ENCODE measurements at places on chromosomes 16 and 17. TPM values are rescaled to one million over a fixed set of nuclear protein-coding genes. Genes with fewer than 3 reads are reported as not detected.

DNA sequence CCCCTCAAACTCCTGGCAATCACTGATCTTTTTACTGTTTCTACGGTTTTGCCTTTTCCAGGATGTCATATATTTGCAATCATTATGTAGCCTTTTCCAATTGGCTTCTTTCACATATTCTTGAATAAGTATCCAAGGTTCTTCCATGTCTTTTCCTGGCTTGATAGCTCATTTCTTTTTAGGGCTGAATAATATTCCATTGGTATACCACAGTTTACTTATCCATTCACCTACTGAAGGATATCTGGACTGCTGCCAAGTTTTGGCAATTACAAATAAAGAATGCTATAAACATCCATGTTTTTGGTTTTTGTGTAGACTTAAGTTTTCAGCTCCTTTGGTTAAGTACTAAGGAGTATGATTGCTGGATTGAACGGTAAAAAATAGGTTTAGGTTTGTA, 16.0 kb downstream of the GPATCH8 start:
- no peak overlapping the region for H3K27ac ChIP-seq
- peaks cover 24% of the 10 kb centered on the region for H3K4me1 ChIP-seq
- H3K27me3 ChIP-seq: no peaks in the 10 kb centered on the region
- peaks cover 35% of the 10 kb centered on the region for H3K36me3 ChIP-seq

GRCh38 chr17:57494443-57494842, 238.1 kb downstream of the MSI2 start:
- peaks cover 12% of the 10 kb centered on the region for H3K4me1 ChIP-seq
- peaks cover 7% of the 10 kb centered on the region for H3K36me3 ChIP-seq
- H3K27ac ChIP-seq: peak overlapping the region; percentile 61
- H3K4me3 ChIP-seq: no peak overlapping the region

GRAPL gene
- total RNA-seq: 6.9 TPM

TP53TG3B gene
- not detected for total RNA-seq

- no peaks in the 10 kb centered on the region for H3K4me1 ChIP-seq
- H3K27me3 ChIP-seq: no peaks in the 10 kb centered on the region
- H3K27ac ChIP-seq: no peak overlapping the region
- H3K36me3 ChIP-seq: peaks cover 27% of the 10 kb centered on the region
- ATAC-seq: no peak
- no peak overlapping the region for H3K4me3 ChIP-seq
These were observed 35.1 kb upstream of the SREBF1 start for GRCh38 chr17:17871913-17872312.

DNA sequence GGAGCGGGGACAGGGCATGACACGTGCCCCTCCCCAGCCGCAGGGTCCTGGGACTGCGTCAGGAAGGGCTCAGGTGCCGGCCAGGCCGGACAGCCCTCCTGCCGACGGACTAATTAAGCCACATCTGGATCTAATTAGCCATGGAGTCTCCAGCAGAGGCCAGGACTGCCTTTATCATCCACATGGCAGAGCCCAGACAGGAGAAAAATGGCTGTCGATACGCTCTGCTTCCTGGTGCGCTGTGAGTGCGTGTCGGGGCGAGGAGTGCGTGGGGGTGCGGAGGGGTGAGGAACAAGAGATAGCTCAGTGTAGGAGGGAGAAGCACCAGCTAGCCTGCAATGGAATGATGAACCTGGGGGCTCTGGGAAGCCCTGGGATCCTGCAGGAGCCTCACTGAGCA, 218.8 kb downstream of the IRF8 start:
- no peaks in the 10 kb centered on the region for H3K4me1 ChIP-seq
- no peaks in the 10 kb centered on the region for H3K36me3 ChIP-seq
- ATAC-seq: no peak

RMI2 gene
- 34.3 TPM for total RNA-seq

SLC5A10 gene
- not detected for total RNA-seq

- peak; percentile 68 for ATAC-seq
- peak overlapping the region; percentile 94 for H3K4me3 ChIP-seq
- H3K27ac ChIP-seq: peak overlapping the region; percentile 100
- no peaks in the 10 kb centered on the region for H3K27me3 ChIP-seq
These were observed 47.1 kb downstream of the VMP1 start for GRCh38 chr17:59754552-59754951.

CACNG3 gene
- total RNA-seq: not detected

DNA sequence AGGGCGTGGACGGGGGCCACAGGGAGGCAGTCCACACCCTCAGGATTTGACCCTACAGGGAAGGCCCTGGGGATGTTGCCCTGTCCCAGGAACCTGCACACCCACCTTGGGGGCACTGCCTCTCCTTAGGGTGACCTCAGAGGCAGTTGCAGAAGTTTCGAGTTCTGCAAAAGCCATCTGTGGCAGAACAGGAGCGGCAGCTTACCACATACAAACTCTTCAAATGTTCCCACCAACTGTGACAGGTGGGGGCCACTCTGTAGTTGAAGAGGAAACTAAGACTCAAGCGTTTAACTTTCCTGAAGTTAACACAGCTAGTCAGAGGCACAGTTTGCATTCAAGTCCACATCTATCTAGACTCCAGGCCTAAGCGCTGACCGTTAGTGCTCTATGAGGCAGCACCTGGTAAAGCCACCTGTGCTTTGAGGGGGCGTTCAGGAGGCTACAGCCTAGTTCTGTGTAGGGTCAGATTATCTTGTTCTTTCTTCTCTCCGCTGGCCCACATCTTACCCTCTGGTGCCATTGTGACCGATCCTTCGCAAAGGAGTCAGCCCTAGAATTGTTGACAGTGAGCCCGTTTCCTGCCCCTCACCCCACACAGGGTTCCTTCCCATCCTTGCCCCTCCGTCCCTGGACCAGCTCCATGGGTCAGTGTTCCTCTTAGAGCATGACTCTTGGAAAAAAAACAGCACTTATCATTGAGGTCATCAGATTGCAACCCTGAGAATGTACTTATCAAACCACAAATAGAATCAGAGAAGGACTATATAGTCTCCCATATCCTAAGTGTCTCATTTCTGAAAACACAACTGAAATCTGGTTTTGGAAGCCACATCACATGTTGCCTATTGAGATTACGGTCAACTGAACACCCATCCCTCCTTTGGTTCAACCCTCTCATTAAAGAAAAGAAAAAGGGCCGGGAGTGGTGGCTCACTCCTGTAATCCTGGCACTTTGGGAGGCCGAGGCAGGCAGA, 45.4 kb downstream of the CDH1 start:
- H3K4me3 ChIP-seq: peak overlapping the region; percentile 34
- H3K36me3 ChIP-seq: no peaks in the 10 kb centered on the region
- peak; percentile 92 for ATAC-seq
- peaks cover 6% of the 10 kb centered on the region for H3K4me1 ChIP-seq
- H3K27ac ChIP-seq: peak overlapping the region; percentile 34

- H3K4me1 ChIP-seq: peaks cover 6% of the 10 kb centered on the region
- ATAC-seq: no peak
- peaks cover 26% of the 10 kb centered on the region for H3K36me3 ChIP-seq
- no peaks in the 10 kb centered on the region for H3K27me3 ChIP-seq
- H3K4me3 ChIP-seq: no peak overlapping the region
These were observed 64.3 kb downstream of the PIGL start for GRCh38 chr17:16281351-16281750.

ASPHD1 gene
- 3.5 TPM for total RNA-seq

- no peaks in the 10 kb centered on the region for H3K27me3 ChIP-seq
- H3K36me3 ChIP-seq: no peaks in the 10 kb centered on the region
- H3K27ac ChIP-seq: peak overlapping the region; percentile 53
- no peak overlapping the region for H3K4me3 ChIP-seq
- peaks cover 7% of the 10 kb centered on the region for H3K4me1 ChIP-seq
These were observed 354.3 kb downstream of the CPPED1 start for GRCh38 chr16:12449374-12449773.

DNA sequence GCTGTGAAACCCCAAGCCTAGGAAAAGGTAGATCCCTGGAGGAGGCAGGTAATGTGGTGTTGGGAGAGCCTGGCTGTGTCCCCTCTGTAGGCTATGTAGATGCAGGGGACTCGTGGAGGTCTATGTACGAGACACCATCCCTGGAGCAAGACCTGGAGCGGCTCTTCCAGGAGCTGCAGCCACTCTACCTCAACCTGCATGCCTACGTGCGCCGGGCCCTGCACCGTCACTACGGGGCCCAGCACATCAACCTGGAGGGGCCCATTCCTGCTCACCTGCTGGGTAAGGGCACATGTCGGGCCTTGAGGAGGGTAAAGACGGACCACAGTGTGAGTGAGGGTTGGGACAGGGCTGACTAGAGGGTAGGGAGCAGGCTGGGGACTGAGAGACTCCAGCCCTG, 12.0 kb downstream of the ACE start:
- no peak for ATAC-seq
- H3K36me3 ChIP-seq: no peaks in the 10 kb centered on the region
- H3K4me3 ChIP-seq: no peak overlapping the region
- no peaks in the 10 kb centered on the region for H3K27me3 ChIP-seq
- H3K27ac ChIP-seq: no peak overlapping the region

- no peaks in the 10 kb centered on the region for H3K27me3 ChIP-seq
- H3K4me3 ChIP-seq: no peak overlapping the region
- no peak overlapping the region for H3K27ac ChIP-seq
- H3K36me3 ChIP-seq: no peaks in the 10 kb centered on the region
These were observed 349.6 kb downstream of the KIF2B start for GRCh38 chr17:54172096-54172984.

DNA sequence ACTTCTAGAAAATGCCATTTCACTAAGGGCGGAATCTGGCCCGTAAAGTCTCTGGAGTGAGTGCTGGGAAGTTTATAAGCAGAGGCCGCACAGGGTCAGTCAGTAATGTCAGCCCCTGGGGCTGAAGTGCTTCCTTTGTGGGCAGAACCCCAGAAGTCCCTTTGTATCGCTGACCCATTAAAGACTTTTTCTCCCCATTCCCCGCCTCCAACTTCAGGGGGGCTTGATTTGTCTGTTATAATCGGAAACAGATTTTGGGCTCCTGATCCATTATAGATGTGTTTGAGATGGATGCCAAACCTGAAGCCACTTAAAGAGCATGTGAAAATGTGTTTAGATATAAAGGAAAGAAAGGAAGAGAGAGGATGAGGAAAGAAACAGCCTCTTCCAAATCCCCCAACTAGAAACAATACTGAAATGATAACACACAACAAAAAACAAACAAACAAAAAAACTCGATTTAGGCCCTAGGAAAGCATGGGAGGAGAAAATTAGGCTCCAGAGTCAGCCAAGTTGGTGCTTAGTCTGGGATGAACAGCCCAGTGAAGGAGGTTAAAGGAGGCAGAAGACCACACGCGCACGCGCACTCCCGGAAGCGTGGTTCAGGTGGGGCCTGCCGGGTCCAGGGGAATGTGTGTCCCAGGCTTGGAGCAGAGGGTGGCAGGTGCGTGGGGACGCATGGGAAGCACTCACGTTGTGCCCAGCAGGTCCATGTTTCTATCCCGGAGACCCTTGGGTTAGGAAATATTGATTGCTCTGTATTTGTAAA, 27.1 kb downstream of the MSI2 start:
- peak overlapping the region; percentile 45 for H3K27ac ChIP-seq
- no peak for ATAC-seq
- H3K36me3 ChIP-seq: peaks cover 84% of the 10 kb centered on the region
- H3K4me1 ChIP-seq: peaks cover 68% of the 10 kb centered on the region

DNA sequence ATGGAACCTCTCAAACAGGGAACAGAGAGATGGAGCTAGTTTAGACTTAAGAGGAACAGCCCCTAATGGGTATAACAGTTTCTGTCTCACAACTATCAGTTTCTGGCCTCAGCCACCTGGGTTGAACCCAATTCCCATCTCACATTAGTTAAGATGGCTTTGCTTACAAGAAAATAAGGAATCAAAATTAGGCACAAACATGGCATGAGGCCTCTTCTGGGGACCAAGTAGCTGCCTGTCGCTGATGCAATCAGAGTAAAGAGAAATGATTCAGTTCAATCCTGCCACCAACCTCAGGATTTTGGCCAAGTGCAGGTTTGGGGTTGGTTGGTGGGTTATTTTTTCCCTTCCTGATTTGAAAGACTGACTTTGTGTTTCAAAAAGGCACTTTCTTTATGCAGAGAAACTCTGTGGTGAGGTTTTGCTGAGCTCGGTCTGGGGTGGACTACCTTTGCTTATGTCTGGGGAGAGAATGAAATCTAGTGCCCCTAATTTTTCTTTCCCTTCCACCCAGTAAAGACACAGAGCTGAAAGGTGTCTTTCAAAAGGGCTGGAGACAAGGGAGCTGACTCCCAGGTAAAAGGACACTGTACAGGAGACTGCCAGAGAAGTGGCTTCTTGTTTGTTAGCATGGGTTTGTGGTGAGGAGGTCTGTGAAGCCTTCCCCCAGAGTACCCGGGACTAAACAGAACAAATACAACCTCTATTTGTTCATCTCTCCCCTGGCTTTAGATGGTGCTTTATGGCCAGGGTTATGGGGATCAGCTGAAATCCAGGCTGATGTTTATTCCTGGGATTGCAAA, 44.8 kb upstream of the NFAT5 start:
- H3K36me3 ChIP-seq: no peaks in the 10 kb centered on the region
- H3K4me3 ChIP-seq: peak overlapping the region; percentile 23
- peaks cover 13% of the 10 kb centered on the region for H3K4me1 ChIP-seq
- H3K27ac ChIP-seq: peak overlapping the region; percentile 15
- peak; percentile 92 for ATAC-seq

GPRC5B gene
- not detected for total RNA-seq

GRCh38 chr17:61285526-61286320, 113.9 kb upstream of the TBX2 start:
- no peaks in the 10 kb centered on the region for H3K27me3 ChIP-seq
- H3K27ac ChIP-seq: no peak overlapping the region
- peaks cover 4% of the 10 kb centered on the region for H3K36me3 ChIP-seq
- no peaks in the 10 kb centered on the region for H3K4me1 ChIP-seq

GRCh38 chr16:50889276-50889675, 147.4 kb downstream of the CYLD start:
- H3K36me3 ChIP-seq: no peaks in the 10 kb centered on the region
- no peaks in the 10 kb centered on the region for H3K4me1 ChIP-seq
- H3K27ac ChIP-seq: no peak overlapping the region
- no peak overlapping the region for H3K4me3 ChIP-seq

- peaks cover 15% of the 10 kb centered on the region for H3K27me3 ChIP-seq
- H3K27ac ChIP-seq: no peak overlapping the region
- ATAC-seq: no peak
- no peaks in the 10 kb centered on the region for H3K36me3 ChIP-seq
- H3K4me3 ChIP-seq: no peak overlapping the region
These were observed 28.3 kb downstream of the RTN4RL1 start for GRCh38 chr17:1996800-1997288.

DNA sequence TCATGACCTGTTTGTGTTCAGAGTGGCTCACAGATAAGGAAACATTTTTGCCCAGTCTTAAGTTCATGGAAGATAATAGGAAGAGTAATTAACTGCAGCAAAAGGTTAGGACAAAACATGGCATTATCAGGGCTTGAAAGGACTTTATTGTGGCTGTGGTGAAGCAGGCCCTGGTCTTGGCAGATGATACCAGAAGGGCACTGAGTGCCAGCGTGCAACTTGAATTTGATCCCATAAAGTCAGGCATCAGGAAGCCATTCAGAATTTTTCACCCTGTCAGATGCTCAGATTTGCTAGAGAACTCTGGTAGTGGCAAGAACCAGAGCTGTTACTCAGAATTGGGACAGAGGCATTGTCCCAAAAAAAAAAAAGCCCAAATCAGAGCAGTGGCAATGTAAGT, 11.2 kb upstream of the COG7 start:
- H3K4me1 ChIP-seq: no peaks in the 10 kb centered on the region
- H3K27ac ChIP-seq: no peak overlapping the region
- ATAC-seq: no peak
- H3K4me3 ChIP-seq: no peak overlapping the region
- peaks cover 38% of the 10 kb centered on the region for H3K36me3 ChIP-seq
- no peaks in the 10 kb centered on the region for H3K27me3 ChIP-seq
